ENCODE measurements at places on chromosomes 12 and 14.

DNA sequence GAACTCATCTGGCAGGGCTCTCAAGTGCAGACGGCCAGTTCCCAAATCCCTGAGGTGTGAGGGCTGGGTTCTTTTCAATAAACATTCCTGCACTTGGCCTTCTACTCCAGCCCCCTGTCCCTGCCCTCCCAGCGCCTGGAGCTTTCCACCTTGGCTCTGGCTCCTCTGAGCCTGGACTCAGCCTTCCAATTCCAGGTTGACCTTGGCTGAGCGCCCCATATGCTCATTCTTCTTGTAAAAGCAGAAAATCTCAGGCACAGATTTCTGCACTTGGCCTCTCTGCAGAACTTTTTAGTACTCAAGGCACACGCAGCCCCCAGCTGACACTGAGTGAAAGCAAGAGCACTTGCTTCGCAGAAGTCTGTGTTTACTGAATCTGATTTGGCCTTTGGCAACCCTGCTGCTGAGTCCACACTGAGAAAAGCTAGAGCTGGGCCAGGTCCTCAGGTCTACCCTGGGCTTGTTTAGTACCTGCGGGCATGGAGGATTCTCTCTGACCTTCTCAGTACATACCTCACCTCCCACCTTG lies 222.7 kb downstream of the MSRB3 start:
- DNase-seq, result no peak

GRCh38 chr12:7289743-7290142 lies 14.1 kb upstream of the ACSM4 start:
- no peak for DNase-seq

- no peak for DNase-seq
Measured at GRCh38 chr12:113408756-113409298, 5.1 kb upstream of the SDS start.

DNA sequence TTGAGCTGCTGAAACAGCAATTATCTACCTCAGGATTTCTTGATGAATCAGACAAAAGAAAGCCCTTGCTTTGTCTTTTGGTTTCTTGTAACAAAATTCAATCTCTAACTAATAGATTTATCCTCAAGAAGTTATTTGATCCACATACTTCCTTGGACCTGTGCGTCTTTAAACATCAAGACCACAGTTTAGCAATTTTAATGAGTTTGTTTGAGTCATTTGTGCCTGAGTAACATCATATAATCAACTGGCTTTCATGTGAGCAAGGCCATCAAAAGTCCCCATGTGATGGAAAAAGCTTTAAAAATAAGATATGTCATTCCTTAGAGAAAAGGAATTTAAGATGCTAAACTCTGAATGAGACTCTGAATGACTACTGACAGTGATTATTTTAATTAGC lies 52.3 kb downstream of the KCNC2 start:
- no peak for DNase-seq

DNA sequence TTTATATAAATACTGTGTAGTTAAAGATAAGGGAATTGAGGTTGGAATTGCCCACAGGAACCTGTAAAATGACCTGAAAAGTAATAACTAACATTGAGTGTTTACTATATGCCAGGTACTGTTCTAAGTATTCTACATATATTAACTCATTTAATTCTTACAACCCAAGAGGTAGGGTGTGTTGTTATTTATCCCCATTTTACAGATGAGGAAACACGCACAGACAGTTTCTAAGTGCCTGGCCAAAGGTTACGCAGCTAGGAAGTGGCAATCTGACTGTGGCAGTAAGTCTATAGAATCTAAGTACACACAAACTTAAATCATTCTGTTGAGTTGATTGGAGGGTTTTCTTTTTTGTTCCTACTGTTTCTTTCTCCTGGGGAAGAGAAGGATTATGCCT lies 1.1 kb upstream of the TSPAN31 start:
- DNase-seq, result no peak

GRCh38 chr14:68246074-68246785 lies 426.7 kb downstream of the RAD51B start:
- DNase-seq, result no peak

- no peak for DNase-seq
Measured at GRCh38 chr14:33642691-33643244, 308.1 kb downstream of the EGLN3 start.

DNA sequence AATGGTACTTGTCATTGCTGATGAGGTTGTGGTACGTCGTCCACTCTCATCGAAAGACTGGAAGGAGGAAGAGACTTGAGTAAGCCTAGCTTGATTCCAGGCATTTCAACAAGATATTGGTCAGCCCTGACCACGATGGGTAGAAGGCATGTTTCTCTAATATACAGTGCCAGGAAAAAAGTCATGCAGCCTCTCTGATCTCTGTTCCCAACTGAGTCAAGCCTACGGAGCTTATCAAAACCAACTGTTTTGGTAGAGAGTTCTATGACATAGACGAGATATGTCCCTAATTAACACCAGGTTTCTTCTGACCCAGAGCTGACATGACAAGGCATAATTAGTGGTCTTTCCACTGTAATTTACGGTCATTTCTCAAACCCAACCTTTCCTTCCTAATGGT lies 58.5 kb downstream of the NIN start:
- DNase-seq, result no peak

- no peak for DNase-seq
Measured at GRCh38 chr12:63045020-63045860, 105.8 kb downstream of the AVPR1A start.

- DNase-seq, result no peak
Measured at GRCh38 chr12:24838531-24838950, 110.4 kb downstream of the BCAT1 start.

Data from T-cell (primary cell).